ENCODE measurements at places on chromosomes 12 and 14.

- peak; percentile 72 for DNase-seq
These were observed 196.6 kb downstream of the PCNX1 start for GRCh38 chr14:71103662-71104484.

DNA sequence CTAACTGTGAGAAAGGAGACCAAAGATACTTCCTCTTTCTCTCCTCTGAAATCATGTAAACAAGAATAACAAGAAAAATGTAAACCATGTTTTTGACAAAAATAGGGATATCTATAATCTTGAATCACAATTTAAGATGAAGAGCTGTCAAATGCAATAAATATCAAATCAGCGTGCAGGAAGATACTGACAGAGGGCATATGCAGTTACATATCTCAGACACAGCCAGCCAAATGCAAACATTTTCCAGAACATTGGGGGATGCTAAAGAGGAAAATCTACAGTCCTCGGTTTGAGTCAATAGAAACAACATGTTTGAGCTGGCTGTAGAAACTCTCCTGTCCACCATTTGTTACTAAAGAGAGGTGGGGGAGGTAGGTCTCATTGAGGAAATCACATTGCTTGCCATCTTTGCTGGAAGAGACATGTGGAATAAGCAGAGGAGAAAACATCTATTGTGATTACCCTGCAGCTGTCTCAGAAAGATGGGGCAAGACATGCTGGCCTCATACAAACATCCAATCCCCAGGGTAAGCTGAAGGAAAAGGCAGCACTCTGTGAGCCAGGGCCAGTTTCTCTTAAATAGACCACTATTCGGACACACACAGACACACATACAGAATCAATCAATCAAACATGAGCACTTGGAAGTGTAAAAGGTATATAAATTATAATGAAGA, 43.5 kb downstream of the CNTN1 start:
- DNase-seq = no peak

GRCh38 chr14:21197418-21198205, 41.7 kb upstream of the OR5AU1 start:
- no peak for DNase-seq

DNA sequence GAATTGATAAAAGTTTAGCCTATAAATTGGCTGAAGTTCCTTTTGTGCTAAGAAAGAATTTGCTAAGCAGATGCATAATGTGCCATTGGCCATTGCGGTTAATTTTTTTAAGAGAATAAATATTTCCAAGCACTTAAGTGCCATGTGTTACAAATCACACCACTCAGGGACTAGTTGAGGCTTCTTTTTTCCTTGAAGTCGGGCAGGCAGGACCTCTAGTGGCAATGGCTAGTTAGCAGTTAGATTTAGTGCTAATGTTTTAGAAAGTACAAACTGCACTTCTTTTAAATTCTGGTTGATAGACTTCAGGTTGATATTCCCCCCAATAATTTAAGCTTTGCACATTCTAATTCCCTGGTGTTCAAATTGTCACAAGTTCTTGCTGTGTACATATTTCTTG, 294.3 kb downstream of the APAF1 start:
- DNase-seq = peak; percentile 75

- DNase-seq = no peak
These were observed 8.9 kb downstream of the SOCS2 start for GRCh38 chr12:93581370-93581769.

GRCh38 chr14:22982477-22983245, at the start of gene AJUBA:
Gene AJUBA, minus strand, starts transcription at chr14:22982551. Its CDS starts 285 bp downstream, at chr14:22982266.
- peak; percentile 96 for DNase-seq

DNA sequence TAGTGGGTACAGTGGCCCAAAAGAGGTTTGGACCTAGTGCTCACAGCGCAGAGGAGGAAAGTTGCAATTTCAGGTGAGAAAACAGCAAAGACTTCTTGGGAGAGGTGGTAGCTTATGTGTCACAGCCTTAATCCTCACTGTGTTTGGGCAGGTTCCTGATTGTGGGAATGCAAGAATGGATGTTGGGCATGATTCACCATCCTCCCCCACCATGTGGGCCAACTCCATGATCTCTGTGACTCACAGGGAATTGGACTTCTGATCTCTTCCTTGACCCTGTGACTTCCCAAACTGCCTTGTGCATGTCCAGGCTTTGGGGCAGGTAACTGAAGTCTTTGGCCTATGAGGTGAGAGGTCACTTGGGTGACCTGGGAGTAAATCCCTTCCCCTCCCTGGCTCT, 1.8 kb upstream of the CHST11 start:
- DNase-seq = no peak

DNA sequence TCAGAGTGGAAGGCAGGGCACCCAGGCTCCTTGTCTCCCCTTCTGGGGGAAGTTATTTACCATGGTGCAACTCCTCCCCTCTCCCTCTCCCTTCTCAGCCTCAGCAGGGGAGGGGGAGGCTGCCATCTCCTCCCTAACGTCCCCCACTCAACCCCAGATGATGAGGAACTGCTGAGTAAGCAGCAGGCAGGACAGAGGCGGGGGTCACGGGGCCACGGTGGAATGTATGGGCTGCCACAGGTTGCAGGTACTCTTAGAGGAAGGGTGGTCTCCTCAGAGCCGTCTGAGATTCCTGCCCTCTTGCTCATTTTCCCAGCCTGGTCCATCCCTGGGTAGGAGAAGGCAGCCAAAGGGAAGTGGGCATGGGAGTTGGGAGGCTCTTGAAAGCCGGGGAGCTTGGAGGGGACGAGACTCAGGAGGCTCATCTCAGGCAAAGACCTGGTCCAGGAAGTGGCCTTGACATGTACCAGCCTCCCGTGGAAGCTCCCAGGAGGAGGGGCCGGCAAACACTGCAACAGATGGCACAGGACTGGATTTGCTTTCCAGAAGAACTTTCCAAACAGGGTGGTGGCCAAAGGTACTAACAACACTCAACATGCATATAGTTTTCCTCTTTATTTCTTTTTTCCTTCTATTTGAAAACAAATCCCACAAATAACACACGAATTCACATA, 19.0 kb downstream of the RIN3 start:
- DNase-seq = no peak

GRCh38 chr14:24425704-24426103, 3.8 kb downstream of the CBLN3 start:
- DNase-seq = no peak

- DNase-seq = no peak
These were observed 182.7 kb downstream of the ANO6 start for GRCh38 chr12:45398552-45398951.

GRCh38 chr12:40436564-40436963, 211.8 kb downstream of the LRRK2 start:
- no peak for DNase-seq

GRCh38 chr12:109497675-109498074, 20.2 kb downstream of the UBE3B start:
- DNase-seq = no peak

DNA sequence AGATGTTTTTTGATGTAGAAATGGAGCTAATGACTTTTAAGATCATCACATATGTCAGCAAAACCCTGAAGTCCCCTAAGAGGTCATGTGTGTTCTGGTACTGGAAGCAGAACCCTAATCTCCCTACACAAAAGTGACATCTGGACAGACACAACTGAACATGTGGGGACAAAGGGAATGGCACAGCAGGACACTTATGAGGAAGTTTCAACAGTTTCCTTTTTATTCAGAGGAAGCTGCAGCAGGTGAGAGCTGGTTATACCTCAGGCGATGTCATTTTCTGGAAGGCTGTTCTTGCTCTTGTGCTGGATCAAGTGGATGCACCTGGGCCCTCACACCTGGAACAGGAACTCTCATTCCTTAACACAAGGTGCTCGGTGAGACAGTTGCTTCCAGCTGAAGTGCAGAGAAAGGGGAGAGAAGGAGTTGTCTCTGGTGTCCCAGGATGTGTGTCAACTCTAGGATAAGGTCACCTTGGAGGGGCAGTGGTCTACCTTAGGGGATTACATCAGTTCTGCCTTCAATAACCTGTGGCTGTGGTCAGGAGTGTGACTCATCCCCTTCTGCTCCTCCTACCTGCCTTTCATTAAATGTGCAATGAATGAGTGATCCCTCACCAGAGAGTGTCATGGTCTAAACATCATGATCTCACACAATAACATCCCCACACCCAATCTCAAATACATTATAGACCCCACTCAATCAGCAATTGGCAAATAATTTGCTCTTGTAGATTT, 463.4 kb downstream of the TMEM121 start:
- no peak for DNase-seq

DNA sequence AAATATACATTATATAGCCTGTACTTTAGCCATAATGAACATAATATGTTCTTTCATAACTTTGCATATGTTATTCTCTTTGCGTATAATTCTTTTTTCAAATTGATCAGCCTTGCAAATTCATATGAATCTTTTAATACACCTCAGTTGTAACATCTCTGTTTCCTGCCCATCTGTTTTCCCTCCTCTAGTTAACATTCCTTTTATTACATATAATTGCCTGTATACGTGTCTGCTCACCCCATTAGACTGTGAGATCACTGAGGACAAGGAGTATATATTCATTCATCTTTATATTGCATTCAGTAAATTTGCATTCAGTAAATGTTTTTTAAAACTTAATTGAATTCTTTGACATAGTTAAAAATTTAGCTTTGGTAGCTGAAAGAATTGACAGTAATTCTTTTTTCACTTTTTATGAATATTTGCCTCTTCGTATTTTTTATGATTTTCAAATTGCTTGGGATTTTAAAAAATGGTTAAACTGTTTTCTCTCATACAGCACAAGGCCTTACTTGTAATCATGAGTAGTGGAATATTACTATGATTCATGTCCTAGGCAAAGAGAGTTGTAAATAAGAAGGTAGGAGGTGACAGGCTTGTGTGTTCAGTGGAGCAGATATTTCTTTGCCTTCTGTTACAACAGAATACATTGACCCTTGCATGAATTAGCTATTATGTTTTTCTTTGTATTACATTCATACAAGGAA, 32.8 kb upstream of the KLHL42 start:
- DNase-seq = no peak

DNA sequence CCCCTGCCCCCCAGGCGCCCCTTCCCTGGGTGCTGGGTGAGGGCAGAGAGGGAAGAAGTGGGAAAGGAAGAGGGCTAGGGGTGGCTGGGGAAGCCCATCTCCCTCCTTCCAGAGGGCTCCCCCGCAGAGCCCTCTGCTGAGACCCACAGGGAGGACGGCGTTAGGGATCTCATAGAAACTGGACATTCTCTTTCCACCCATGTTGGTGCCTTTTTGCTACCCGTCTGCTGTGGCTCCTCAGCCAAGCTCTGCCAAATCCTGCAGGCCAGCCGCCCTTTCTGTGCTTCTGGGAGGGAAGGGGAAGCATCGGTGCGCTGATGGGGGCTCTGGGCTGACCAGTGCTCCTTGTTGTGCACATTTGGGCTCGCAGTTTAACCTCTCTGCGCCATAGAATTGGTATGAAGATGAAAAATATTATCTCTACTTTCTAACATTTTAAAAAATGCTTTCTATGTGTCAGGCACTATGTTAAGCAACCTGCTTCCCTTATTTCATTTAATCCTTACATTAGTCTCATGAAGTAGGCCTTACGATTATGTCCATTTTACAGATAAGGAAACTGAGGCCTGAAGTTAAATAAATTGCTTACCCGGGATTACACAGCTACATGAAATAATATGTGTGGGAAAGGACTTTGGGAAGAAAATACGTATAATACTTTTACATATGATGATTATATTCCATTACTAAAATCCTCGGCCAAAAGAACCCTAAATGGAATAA, 981 bp downstream of the SLC48A1 start:
- DNase-seq = no peak

DNA sequence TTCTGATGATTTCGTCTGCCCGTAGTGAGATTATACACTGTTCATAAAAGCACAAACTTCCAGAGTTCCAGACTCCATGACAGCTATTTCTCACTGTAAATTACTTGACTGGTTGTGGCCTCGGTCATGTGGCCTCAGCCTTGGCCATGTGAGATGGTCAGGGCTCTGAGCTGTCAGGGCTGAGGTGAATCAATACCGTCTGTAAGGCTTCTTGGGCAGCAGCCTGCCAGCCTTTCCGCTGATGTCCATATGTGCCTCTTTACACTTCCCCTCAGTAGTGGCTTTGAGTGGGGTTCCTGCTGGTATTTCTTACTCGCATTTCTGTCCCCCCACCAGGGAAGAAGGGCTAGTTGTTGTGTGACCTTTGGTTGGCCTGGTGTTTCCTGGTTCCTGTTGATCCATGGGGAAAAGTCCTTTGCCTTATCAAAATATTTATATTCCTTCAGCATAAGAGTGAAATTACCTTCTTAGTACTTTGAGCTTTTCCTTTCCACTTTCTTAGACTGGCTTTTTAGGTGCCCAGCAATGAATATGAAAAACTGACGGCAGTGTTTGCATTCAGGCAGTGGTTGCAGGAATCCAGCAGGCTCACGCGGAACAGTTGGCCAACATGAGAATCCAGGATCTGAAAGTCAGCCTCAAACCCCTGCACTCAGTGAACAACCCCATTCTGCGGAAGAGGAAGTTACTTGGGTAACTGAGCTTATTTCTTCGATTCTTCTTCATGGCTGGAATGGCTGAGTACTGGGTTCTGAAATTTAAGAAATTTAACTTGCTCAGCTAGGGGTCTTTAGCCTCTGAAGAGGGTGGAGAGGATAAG, 46.1 kb downstream of the MAPKAPK5 start:
- DNase-seq = no peak

GRCh38 chr14:61300209-61300608, 19.1 kb upstream of the TMEM30B start:
- DNase-seq = no peak

- DNase-seq = no peak
These were observed 24.3 kb downstream of the VTI1B start for GRCh38 chr14:67650151-67650550.

GRCh38 chr14:50524060-50524459, 8.3 kb downstream of the MAP4K5 start:
- no peak for DNase-seq

DNA sequence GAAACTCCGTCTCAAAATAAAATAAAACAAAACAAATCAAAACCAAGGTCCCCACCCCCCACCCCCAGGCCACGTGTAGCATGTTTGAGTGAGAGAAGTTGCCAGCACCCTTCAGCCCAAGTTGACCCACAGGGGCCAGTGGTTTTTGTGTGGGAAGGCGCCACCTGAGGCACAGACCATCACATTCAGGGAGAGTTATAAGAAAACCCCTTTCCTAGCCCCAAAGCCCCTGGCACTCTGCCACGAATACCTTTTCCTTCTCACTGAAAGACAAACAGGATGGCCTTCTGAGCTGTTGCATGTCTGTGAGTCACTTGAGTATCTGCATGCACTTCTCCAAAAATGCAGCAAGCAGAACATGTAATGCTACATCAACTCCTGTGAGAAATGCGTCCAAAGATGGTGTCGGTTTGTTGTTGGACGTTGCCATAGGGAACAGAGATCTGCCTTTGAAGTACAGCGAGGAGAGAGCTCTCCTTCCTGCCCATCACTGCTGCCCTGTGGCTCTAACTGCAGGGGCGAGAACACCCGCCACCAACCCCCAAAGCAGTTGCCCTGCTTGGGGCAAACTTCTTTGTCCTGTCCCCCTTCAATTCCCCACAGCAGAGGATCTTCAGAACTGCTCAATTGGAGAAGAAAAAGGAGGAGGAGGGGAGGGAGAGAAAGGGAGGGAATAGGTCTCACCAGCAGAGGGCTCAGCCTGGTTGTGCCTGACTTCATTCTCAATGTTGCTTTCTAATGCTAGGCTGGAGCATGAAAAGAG, 2.7 kb upstream of the TRAF3 start:
- peak; percentile 85 for DNase-seq

Data from GM23338 (cell line).